Mammary epithelial cell (primary cell): ENCODE measurements at places on chromosomes 2 and 18. TPM values are rescaled to one million over a fixed set of nuclear protein-coding genes. Genes with fewer than 3 reads are reported as not detected.

Gene ZC3H6
- 6.0 TPM for total RNA-seq

Gene CKAP2L
- total RNA-seq: 0.83 TPM

Gene FBXO48
- total RNA-seq: 1.3 TPM

Gene SNRNP200
- 45.5 TPM for total RNA-seq

Gene GPR39
- total RNA-seq: 5.7 TPM

Gene PLCD4
- total RNA-seq: 1.4 and 5.4 TPM in 2 replicates

DNA sequence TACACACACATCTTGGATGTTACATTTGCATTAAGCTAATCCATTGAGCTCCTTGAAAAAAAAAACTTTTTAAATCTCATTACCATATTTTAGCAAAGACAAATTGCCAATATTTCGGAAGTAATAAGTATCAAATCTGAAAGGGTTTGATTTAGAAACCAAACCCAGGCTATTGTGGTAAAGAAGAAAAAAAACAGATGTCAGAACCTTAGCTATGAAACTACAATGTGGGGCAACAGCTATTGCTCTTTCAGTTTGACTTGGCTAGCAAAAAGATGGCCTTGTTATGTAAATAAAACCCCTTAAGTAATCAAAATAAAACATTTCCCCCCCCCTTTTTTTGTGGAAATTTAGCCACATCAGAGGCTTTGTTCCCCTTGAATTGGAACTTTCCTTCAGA lies 41.2 kb upstream of the REG3A start:
- no peak for DNase-seq

- no peak for DNase-seq
These were observed 738.9 kb upstream of the SALL3 start for GRCh38 chr18:78240627-78241252.

GRCh38 chr2:217897091-217897715 lies 105.6 kb downstream of the TNS1 start:
- DNase-seq: peak; percentile 17

- peak; percentile 46 for DNase-seq
These were observed 290.7 kb downstream of the CYP26B1 start for GRCh38 chr2:71856773-71857525.

DNA sequence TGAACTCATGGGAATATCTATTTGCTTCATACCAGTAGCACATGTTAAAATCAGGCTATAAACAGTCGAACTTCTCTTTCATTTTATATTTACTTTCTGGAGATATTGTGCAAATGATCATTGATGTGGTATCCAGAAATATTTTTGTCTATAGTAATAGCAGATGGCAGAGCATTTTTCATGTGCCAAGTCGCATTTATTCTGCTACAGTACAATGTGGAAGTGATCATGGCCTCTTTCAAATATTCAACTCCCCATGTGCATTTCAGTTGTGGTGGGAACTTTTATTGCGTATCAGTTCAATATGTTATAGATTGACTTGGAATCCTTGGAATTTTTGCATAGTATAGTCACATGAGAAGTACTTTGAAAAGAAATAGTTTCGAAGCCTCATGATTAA lies 57.4 kb downstream of the RHBDD1 start:
- no peak for DNase-seq

GRCh38 chr2:118808429-118808809 lies 39.0 kb downstream of the EN1 start:
- no peak for DNase-seq

DNA sequence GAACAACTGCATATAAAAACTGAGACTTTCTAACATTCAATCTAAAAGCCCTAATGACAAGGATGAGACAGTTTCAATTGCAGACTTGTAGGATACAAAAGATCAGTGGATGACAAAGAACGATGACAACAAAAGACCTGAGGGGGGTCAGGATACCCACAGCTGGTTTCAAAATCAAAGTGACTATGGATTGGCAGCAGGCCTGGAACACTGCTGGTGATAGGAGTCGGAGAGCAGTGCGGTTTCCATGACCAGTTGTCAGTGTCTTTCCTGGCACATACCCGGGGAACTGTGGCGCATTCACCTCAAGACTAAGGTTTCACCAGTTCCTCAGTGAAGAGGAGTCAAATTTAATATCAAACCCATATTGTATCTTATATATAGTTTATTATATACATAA lies 42.0 kb downstream of the EHD3 start:
- DNase-seq: no peak

DNA sequence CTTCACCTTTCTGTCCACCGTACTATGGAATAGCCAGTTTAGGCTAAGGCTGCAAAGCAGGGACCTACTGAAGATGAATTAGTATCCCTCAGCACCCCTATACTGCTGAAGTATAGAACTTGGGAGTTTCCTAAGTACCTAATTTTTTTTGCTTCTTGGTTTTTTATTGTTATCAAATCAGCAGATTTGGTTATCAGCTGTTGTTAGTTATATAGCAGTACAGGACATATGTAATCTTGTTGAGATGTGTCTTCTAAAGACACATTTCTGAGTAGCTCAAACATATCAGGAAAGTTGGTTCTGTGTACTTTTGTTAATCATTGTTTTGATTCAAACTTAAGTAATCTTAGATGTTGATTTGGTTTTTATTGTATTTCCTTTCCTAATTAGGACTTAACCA lies 5.2 kb downstream of the MYL12A start:
- no peak for DNase-seq

DNA sequence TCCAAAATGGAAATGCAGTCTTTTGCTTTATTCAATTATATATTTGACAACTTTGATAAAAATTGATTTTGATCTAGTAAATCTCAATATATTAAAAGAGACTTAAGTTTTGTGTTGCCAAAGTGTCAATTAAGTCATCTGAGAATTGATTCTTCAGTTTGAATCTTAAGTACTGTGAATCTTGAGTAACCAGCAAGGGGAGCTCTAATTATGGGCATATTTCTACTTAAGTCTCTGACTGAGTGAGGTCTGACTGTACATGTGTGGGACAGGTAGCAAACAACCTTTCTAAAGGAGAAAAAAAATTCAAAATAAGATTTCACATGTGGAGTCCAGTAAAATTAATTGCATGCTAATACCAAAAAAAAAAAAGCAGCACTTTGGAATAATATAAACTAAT lies 503.7 kb upstream of the SLC8A1 start:
- DNase-seq: no peak

DNA sequence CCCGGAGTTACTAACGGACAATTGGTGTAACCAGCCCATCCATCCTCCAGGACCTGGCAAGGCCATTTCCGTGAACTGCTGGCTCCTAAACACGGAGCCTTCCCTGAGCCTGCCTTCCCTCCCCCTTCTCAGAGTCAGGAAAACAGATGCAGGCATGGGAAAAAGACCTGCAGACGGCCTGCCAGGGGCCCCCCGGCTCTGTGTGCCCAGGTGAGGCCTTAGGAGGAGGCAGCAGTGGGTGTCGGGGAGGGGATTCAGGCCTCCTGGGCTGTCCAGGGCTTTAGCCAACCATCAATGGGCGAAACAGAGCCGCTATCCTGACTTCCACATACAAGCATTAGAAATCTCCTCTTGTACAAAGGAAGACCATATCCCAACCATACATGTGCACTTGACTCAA lies 68.3 kb upstream of the BOD1L2 start:
- no peak for DNase-seq

- DNase-seq: no peak
These were observed 119.9 kb downstream of the HNMT start for GRCh38 chr2:138084206-138084605.
